Endothelial cell (in vitro differentiated cells): ENCODE measurements at places on chromosomes 7 and 10.

- H3K36me3 ChIP-seq, result no peaks in the 10 kb centered on the region
- H3K27ac ChIP-seq, result no peak overlapping the region
- no peak for DNase-seq
- H3K27me3 ChIP-seq, result peaks cover 8% of the 10 kb centered on the region
- peaks cover 3% of the 10 kb centered on the region for H3K4me1 ChIP-seq
Observed at GRCh38 chr7:106777674-106778299, 87.3 kb upstream of the PIK3CG start.

DNA sequence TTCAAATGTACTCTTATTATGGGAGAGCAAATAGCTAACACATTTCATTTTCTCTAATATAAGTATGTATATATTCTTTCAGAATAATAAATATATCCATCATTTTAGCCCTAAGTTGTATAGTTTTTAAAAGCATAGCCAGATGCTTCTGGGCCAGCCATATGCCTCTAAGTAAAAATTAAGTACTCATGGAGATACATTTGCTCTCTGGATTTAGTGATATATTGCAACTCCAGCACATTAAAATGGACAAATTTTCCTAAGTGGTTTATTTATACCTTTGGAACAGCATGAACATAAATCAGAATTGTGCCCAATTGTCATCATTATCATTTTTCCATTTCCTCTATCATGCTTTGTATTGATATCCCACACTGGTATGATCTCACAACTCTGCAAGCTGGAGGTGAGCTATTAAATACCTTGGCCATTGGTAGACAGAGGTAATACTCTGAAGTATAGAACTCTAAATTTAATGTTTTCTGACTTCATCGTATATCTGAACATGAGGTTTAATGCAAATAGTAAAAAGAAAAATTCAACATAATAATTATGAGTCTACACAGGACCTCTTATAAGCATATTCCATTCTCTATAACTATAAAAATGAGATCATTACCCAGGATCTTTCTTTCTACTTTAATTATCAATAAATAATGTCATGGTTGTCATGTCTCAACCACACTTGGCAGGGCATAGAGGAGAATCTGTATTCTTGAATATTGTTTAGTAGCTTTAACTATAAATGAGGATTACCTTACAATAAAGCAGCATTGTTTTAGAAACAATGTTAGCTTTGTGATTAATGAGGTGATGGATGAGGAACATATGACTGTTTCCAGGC, 90.8 kb downstream of the AGMO start:
- H3K4me1 ChIP-seq, result no peaks in the 10 kb centered on the region
- no peaks in the 10 kb centered on the region for H3K36me3 ChIP-seq
- no peak overlapping the region for H3K27ac ChIP-seq
- H3K4me3 ChIP-seq, result no peak overlapping the region

GRCh38 chr7:143399151-143399550, 9.5 kb downstream of the EPHA1 start:
- no peak overlapping the region for H3K4me3 ChIP-seq
- H3K4me1 ChIP-seq, result peaks cover 8% of the 10 kb centered on the region
- peaks cover 8% of the 10 kb centered on the region for H3K27me3 ChIP-seq
- H3K36me3 ChIP-seq, result peaks cover 8% of the 10 kb centered on the region
- DNase-seq, result no peak

- no peak overlapping the region for H3K27ac ChIP-seq
- H3K27me3 ChIP-seq, result peaks cover 1% of the 10 kb centered on the region
- DNase-seq, result no peak
Observed at GRCh38 chr7:44307301-44307900, 18.0 kb downstream of the CAMK2B start.

- H3K4me1 ChIP-seq, result peaks cover 9% of the 10 kb centered on the region
- peaks cover 9% of the 10 kb centered on the region for H3K27me3 ChIP-seq
- peak within 1 kb of the TSS; percentile 84 for H3K4me3 ChIP-seq
- no peaks in the 10 kb centered on the region for H3K36me3 ChIP-seq
Observed at GRCh38 chr7:28958235-28958979, at the start of gene TRIL. Gene TRIL, minus strand, starts transcription at chr7:28958330. Its CDS starts 284 bp downstream, at chr7:28958046.

DNA sequence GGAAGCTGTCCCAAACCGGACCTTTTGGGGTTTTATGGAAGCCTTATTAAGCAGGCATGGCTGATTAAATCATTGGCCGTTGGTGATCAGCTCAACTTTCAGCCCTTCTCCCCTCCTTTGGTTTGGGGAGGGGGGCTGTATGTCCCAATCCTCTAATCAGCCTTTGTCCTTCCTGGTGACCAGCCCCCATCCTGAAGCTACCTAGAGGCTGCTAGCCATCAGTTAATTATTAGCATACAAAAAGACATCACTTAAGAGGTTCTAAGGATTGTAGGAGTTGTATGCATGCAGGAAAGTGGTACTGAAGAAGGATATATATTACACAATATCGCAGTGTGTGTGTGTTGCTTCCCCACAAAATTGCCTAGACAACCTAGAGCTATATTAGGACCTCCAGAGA, 553.3 kb upstream of the FZD8 start:
- no peaks in the 10 kb centered on the region for H3K4me1 ChIP-seq
- no peak for DNase-seq
- H3K4me3 ChIP-seq, result no peak overlapping the region
- H3K36me3 ChIP-seq, result no peaks in the 10 kb centered on the region
- no peak overlapping the region for H3K27ac ChIP-seq

GRCh38 chr10:47067949-47068940, 157.0 kb downstream of the PTPN20 start:
- DNase-seq, result no peak
- H3K27me3 ChIP-seq, result peaks cover 6% of the 10 kb centered on the region

- no peaks in the 10 kb centered on the region for H3K36me3 ChIP-seq
- H3K4me1 ChIP-seq, result peaks cover 16% of the 10 kb centered on the region
- H3K27me3 ChIP-seq, result peaks cover 5% of the 10 kb centered on the region
- DNase-seq, result no peak
- H3K27ac ChIP-seq, result no peak overlapping the region
- no peak overlapping the region for H3K4me3 ChIP-seq
Observed at GRCh38 chr10:98470850-98471249, 24.1 kb upstream of the HPS1 start.

DNA sequence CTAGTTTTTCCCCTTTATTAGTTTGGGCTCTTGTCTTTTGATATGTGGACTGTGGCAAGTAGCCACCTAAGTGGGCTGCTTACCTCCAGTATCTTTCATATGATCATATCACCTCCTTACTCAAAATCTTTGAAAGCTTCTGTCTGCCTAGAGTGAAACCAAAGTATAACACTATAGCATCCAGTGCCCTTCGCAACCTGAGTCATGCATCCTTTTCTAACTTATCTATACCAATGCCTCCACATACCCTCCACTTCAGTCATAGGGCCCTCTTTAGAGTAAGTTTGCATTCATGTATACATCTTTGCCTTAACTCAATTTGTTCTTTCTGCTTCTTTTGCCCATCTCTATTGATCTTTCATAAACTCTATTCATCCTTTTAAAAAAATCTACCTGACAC, 15.7 kb upstream of the MACC1 start:
- H3K4me3 ChIP-seq, result no peak overlapping the region
- no peaks in the 10 kb centered on the region for H3K36me3 ChIP-seq
- no peak overlapping the region for H3K27ac ChIP-seq
- DNase-seq, result no peak

DNA sequence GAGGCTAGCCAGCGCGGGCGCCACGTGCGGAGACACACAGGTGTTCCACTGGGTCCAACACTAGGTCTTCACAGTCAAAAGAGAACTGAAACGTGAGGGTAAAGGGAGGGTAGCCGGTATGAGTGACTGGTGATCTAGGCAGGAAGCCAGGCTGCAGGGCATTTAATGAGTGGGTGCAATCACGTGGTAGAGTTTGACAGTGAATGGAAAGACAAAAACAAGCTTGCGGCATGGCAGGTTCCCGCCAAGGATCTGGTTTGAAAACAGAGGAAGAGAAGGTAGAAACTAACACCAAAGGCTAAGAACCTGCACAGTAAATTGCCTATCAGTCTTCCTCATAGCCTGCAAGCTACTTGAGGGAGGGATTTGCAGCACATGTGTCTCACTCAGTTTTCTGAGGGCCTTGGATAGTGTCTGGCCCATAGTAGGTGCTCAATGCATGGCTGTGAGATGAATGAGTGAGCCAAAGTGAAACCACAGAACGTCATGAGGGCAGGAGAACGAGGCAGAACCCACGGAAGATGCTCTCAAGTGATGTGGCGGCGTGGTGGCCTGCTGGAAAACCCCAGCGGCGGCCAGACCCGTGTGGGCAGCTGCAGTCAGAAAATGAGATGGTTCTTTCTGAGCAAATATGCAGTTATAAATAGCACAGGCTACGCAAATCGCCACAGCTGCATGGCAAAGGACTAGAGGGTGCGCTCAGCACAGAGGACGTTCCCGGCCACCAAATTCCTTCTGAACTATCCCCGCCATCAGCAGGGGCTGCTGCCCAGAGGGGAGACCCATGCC, 183.6 kb upstream of the NFE2L3 start:
- peaks cover 2% of the 10 kb centered on the region for H3K27me3 ChIP-seq
- no peak overlapping the region for H3K27ac ChIP-seq
- no peak for DNase-seq
- no peak overlapping the region for H3K4me3 ChIP-seq
- no peaks in the 10 kb centered on the region for H3K36me3 ChIP-seq
- H3K4me1 ChIP-seq, result peaks cover 4% of the 10 kb centered on the region

DNA sequence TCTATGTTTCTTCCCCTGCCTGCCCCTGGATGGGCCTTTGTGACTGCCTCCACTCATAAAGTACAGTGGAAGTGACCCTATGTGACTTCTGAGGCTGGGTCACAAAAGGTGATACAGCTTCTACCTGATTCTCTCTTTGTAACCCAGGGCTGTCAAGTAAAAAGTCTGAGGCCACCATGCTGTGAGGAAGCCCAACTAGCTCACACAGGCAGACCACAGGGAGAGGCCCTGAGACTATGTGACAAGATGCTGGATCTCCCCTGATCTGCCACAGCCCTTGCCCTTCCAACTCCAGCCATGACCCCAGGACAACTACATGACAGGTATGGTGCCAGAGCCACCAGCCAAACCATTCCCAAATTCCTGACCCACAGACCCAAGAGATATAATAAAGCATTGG, 45.8 kb downstream of the DRGX start:
- no peaks in the 10 kb centered on the region for H3K4me1 ChIP-seq
- no peak overlapping the region for H3K4me3 ChIP-seq
- peaks cover 7% of the 10 kb centered on the region for H3K36me3 ChIP-seq
- no peak for DNase-seq
- H3K27me3 ChIP-seq, result peaks cover 10% of the 10 kb centered on the region

- peaks cover 10% of the 10 kb centered on the region for H3K27me3 ChIP-seq
- peaks cover 48% of the 10 kb centered on the region for H3K4me1 ChIP-seq
- no peak overlapping the region for H3K4me3 ChIP-seq
- no peak overlapping the region for H3K27ac ChIP-seq
- DNase-seq, result no peak
- H3K36me3 ChIP-seq, result no peaks in the 10 kb centered on the region
Observed at GRCh38 chr10:79090134-79090803, 21.5 kb downstream of the ZMIZ1 start.

- H3K27ac ChIP-seq, result no peak overlapping the region
- peaks cover 2% of the 10 kb centered on the region for H3K36me3 ChIP-seq
- H3K27me3 ChIP-seq, result peaks cover 18% of the 10 kb centered on the region
- no peak for DNase-seq
- no peak overlapping the region for H3K4me3 ChIP-seq
Observed at GRCh38 chr7:151415375-151416105, 5.7 kb upstream of the WDR86 start.

DNA sequence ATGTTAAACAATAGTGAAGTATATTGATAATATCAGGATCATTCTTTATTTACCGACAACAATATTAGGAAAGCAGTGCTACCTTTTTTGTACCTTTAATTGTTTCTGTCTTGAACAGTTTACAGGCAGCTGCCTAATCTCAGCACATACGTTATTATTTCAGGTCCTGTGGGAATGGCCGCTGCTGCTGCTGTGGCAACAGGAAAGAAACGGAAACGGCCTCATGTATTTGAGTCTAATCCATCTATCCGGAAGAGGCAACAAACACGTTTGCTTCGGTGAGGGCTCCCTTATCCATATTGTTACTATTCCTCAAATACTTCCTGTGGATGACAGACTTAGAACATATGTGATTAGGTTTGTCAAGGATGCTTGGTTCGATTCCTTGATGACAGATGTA, 59.7 kb downstream of the NRF1 start:
- H3K36me3 ChIP-seq, result peaks cover 19% of the 10 kb centered on the region
- no peak overlapping the region for H3K27ac ChIP-seq
- H3K4me3 ChIP-seq, result no peak overlapping the region
- no peaks in the 10 kb centered on the region for H3K27me3 ChIP-seq
- DNase-seq, result no peak

- DNase-seq, result no peak
- H3K27me3 ChIP-seq, result no peaks in the 10 kb centered on the region
- H3K36me3 ChIP-seq, result no peaks in the 10 kb centered on the region
- H3K27ac ChIP-seq, result no peak overlapping the region
- no peak overlapping the region for H3K4me3 ChIP-seq
- H3K4me1 ChIP-seq, result no peaks in the 10 kb centered on the region
Observed at GRCh38 chr7:117362294-117362888, 39.5 kb upstream of the WNT2 start.

- no peak overlapping the region for H3K4me3 ChIP-seq
- peaks cover 10% of the 10 kb centered on the region for H3K4me1 ChIP-seq
- peaks cover 18% of the 10 kb centered on the region for H3K36me3 ChIP-seq
- DNase-seq, result no peak
- H3K27ac ChIP-seq, result no peak overlapping the region
Observed at GRCh38 chr7:22093001-22093400, 147.3 kb upstream of the CDCA7L start.

- H3K4me3 ChIP-seq, result no peak overlapping the region
- no peak overlapping the region for H3K27ac ChIP-seq
- H3K27me3 ChIP-seq, result peaks cover 2% of the 10 kb centered on the region
- DNase-seq, result no peak
- peaks cover 37% of the 10 kb centered on the region for H3K36me3 ChIP-seq
Observed at GRCh38 chr10:14513123-14513522, 182.4 kb upstream of the FRMD4A start.

DNA sequence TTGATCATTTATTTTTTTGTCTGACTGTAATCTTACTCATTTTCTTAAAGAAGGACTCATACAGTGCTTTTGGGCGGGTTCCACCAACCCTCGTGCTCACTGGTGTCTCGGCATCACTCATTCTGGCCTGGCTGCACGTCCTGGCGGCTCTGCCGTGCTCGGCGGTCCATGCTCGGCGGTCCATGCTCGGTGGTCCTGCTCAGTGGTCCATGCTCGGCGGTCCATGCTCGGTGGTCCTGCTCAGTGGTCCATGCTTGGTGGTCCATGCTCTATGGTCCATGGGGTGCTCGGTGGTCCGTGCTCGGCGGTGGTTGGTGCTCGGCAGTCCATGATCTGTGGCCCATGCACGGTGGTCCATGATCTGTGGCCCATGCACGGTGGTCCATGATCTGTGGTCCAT, 72.5 kb downstream of the WDR37 start:
- H3K4me3 ChIP-seq, result no peak overlapping the region
- no peak for DNase-seq
- H3K27me3 ChIP-seq, result no peaks in the 10 kb centered on the region
- H3K36me3 ChIP-seq, result peaks cover 58% of the 10 kb centered on the region
- H3K27ac ChIP-seq, result no peak overlapping the region
- peaks cover 4% of the 10 kb centered on the region for H3K4me1 ChIP-seq
